ENCODE measurements at places on chromosomes 16 and 17.

DNA sequence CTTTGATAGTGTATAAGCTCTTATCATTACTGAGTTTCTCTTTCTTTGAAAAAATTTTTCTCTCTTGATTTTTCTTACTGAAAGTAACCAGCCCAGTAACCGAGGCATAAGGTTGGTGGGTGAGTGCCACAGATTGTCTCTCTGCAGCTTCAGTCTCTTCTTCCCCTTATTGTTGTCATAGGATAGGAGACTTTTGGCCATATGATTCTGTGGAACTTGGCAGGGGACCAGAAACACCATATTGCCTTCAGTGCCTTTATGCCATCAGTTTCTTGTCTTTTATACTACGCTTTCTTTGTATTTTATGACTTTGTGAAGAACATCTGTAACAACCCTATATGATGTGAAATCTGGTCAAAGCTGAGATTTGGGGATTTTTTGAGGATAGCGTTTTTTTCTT is 341.6 kb upstream of the TBX2 start:
- DNase-seq, result no peak

DNA sequence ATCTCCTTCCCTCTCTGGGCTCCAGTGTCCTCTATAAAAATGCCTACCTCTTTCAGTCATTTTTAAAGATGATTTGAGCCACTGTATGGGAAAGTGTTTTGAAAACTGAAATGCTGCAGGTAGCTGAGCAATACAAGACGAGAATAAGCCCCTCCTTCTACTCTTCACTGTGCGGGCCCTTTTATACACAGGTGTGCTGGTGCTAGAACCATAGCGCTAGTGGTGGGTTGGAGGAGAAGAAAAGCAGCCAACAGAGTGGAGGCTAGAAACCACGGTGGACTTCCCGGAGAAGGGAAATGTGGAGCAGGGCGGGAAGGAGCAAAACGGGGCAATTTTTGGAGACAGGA is 58.2 kb upstream of the DLX4 start:
- no peak for DNase-seq

DNA sequence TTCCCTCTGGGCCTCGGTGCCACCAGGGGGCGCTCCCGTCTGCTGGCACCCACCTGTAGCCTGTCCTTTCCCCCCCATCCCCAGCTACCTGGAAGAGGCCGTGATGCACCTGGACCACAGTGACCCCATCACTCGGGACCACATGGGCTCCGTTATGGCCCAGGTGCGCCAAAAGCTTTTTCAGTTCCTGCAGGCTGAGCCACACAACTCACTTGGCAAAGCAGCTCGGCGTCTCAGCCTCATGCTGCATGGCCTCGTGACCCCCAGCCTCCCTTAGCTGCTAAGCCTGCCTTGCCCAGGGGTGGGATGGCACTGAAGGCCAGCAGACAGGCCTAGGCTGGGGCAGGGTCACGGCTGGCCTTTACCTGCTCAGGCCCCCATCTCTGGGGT is 818 bp upstream of the NRN1L start:
- peak; percentile 59 for DNase-seq

GRCh38 chr16:23952128-23952970 is 116.6 kb downstream of the PRKCB start:
- no peak for DNase-seq

DNA sequence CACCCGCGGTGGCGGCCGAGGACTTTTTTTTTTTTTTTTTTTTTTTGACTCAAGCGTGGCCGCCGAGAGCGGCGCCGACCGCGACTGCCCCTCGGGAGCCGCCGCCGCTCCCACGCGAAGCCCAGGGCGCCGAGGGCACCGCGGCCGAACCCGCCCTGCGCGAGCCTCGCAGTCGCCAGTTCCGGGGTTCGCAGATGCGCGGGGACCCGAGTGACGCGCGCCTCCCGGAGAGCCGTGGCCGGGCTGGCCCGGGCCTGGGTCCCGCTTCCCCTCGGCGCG is 1.1 kb downstream of the METRNL start:
- no peak for DNase-seq

GRCh38 chr16:57807968-57808528 is 5.8 kb upstream of the KIFC3 start:
- DNase-seq, result peak; percentile 43

All from activated T-helper 1 cell treated with Interleukin-2 at 50 U/mL for 16 hours (primary cell).